Panc1 (cell line): ENCODE measurements at places on chromosomes 5 and 9.

DNA sequence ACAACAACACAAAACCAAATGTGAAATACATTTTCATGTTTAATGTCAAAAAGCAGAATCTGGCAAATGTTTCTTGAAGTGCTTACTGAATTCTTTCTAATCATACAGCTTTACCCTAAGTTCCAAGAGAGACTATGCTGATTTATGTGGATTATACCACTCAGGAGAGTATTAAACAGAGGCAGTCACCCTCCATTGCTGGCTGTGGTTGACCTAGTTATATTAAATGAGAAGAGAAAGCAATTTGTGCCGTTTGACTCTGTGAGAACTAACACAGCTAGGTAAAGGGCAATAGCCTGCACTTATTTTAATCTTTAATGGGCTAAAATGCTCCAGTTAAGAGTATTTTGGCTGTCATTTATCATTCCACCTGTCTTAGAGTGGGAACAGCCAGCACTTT, 62.6 kb downstream of the ELL2 start:
- no peak for DNase-seq
- no peak overlapping the region for H3K27ac ChIP-seq
- H3K36me3 ChIP-seq = peaks cover 14% of the 10 kb centered on the region; the same call in 1 of the 2 replicates
- H3K4me3 ChIP-seq = no peak overlapping the region
- H3K4me1 ChIP-seq = no peaks in the 10 kb centered on the region

DNA sequence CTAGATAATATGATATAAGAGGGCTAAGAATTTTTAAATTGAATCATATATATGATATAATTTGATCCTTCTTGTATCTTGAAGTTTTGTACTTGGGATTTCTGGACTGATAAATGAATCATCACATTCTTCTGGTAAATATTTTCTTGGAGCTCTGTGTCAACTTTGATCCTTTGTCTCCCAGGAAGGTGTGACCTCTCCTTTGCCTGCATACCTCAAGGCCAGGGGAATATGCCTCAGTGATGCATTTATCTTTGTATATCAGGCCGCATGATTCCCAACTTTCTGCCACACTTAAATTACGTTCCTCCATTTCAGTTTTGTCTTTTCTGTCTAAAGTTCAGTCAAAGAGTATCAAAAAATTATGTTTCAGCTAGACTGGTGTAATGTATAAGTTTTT, 101.2 kb downstream of the NLN start:
- H3K4me1 ChIP-seq = no peaks in the 10 kb centered on the region
- H3K27ac ChIP-seq = no peak overlapping the region
- DNase-seq = no peak
- no peak overlapping the region for H3K4me3 ChIP-seq
- no peaks in the 10 kb centered on the region for H3K27me3 ChIP-seq

- H3K27me3 ChIP-seq = no peaks in the 10 kb centered on the region
- no peaks in the 10 kb centered on the region for H3K4me1 ChIP-seq
- H3K36me3 ChIP-seq = no peaks in the 10 kb centered on the region
- H3K27ac ChIP-seq = no peak overlapping the region
- H3K4me3 ChIP-seq = no peak overlapping the region
These were observed 33.4 kb downstream of the WDR70 start for GRCh38 chr5:37412515-37412914.

DNA sequence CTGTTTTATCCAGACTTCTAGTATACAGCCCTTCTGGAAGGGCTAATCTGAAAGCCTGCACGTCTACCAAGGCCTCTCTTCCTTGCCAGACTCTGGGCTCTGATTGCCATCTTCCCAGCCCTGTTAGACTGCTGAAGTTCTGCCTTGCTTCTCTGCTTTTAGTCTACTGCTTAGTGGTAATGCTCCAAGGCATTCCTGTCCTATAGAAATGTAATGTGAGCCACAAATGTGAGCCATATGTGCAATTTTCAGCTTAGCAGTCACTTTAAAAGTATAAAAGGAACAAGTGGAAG, 32.1 kb downstream of the WNK2 start:
- no peak for DNase-seq
- no peak overlapping the region for H3K4me3 ChIP-seq
- no peaks in the 10 kb centered on the region for H3K27me3 ChIP-seq
- no peaks in the 10 kb centered on the region for H3K4me1 ChIP-seq

DNA sequence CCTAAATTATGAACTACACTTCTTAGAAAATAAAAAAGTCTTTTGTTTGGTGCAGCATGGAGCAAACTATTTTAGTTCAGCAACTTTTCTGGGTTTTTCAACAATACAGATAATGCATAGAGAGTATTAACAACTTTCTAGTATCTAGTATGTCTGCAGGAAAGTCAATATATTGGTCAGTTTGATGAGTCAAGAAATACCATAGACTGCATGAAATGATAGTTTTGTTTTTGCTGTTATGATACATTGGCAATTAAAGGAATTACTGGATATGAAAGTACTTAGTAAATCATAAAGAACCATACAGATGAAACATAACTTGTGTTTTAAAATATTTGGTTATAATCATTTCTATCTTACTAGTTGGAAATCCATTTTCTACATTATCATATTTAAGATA, 173.5 kb downstream of the GIN1 start:
- no peak overlapping the region for H3K4me3 ChIP-seq
- no peak overlapping the region for H3K27ac ChIP-seq
- no peaks in the 10 kb centered on the region for H3K27me3 ChIP-seq
- no peak for DNase-seq
- no peaks in the 10 kb centered on the region for H3K4me1 ChIP-seq
- peaks cover 2% of the 10 kb centered on the region for H3K36me3 ChIP-seq

DNA sequence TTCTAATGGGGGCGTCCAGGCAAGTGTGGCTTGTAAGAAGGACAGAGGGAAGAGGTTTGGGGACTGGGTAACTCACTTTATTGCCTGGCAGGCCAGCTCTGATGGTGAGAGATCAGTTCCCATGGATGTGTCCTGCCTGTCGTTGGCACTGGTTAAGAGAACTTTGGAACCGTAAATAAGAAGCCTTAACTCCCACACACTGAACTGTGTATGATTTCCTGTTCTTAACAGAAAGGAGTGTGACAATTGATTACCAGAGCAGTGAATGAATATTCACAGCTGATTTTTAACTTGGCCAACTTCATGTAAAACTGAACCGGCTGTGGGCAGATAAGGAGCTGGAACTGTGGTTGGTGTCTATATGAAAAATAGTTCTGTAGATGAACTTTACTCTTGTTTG, 63.2 kb downstream of the MEGF10 start:
- H3K4me3 ChIP-seq = no peak overlapping the region
- H3K4me1 ChIP-seq = no peaks in the 10 kb centered on the region
- DNase-seq = no peak
- H3K36me3 ChIP-seq = no peaks in the 10 kb centered on the region
- H3K27ac ChIP-seq = no peak overlapping the region
- no peaks in the 10 kb centered on the region for H3K27me3 ChIP-seq

- peaks cover 13% of the 10 kb centered on the region for H3K4me1 ChIP-seq
- H3K4me3 ChIP-seq = no peak overlapping the region
- no peaks in the 10 kb centered on the region for H3K27me3 ChIP-seq
- H3K36me3 ChIP-seq = no peaks in the 10 kb centered on the region
- H3K27ac ChIP-seq = no peak overlapping the region
These were observed 2.9 kb downstream of the BARX1 start for GRCh38 chr9:93952119-93952783.

DNA sequence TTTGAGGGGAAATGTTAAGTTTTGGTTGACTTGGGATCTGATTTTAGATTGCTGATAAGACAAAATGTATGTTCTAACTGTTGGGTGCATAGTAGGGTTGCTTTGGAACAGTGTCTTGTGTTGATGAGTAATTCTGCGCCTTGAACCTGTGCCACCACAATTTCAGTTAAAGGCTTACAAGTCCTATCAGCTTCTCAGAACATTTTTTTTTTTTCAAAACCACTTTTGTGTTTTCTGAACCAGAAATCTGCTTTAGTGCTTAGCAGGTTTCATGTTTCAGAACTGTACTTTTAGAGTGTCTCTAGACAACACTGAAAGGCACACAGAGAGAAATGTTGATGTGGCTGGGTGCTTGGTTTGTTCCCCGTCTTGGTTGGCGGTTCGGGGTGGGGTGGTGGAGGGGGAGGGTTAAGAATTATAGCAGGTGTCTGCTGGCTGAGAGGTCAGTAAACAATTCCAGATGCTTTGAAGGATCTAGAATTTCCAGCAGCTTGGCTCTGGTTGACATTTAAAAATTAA, 84.6 kb downstream of the ANKRD55 start:
- no peaks in the 10 kb centered on the region for H3K36me3 ChIP-seq
- H3K27me3 ChIP-seq = no peaks in the 10 kb centered on the region
- no peak overlapping the region for H3K27ac ChIP-seq
- no peak overlapping the region for H3K4me3 ChIP-seq
- no peak for DNase-seq

DNA sequence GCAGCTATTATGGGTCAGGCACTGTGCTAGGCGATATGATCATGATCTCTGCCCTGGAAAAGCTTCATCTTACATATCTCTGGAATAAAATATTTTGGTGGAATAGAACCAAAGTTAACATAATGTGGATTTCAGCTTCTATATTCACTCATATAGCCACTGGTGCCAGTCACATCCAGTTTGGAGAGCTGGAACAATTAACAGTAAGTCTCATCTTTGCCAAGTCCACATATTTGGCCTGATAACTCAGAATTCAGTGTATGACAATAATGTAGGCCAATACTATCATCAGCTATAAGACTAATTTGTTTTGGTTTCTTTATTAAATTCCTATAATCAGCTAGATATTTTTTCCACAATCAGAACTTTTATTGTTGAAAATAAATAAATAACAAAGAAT, 5.9 kb upstream of the FAM13B start:
- H3K27me3 ChIP-seq = no peaks in the 10 kb centered on the region
- H3K27ac ChIP-seq = no peak overlapping the region
- H3K4me1 ChIP-seq = peaks cover 8% of the 10 kb centered on the region; the same call in 1 of the 2 replicates
- H3K4me3 ChIP-seq = no peak overlapping the region
- no peaks in the 10 kb centered on the region for H3K36me3 ChIP-seq
- no peak for DNase-seq

DNA sequence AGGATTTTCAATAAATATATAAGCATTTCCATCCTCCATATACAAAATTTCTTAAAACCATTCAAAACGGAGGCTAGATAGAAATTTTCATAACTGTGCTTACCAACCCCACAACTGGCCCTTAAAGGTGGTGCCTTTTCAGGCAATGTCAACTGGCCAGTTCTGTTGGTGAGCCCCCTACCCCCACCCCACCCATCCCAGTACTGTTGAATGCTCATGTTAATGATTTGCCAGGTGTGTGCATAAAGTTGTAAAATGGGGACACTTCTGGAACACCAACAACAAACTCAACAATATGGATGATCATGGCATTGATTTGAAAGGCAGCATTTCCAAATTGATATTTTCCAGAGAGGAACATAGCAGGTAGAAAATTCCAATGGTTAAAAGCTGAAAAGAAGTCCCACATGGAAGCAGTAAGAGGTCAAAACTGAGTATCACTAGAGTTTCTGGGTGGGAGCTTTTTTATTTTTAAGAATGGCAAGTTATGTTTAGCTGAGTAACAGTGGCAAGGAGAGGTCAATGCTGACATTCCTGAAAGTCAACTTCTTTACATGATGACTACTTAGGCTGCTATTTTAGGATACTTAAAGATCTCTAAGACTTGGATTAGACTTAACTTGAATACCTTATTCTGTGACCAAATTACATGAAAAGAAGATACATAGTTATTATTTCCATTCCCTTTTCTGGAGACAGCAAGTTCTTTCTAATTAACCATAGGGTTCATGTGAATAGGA, 2.7 kb downstream of the LEAP2 start:
- no peak for DNase-seq
- no peaks in the 10 kb centered on the region for H3K27me3 ChIP-seq
- no peaks in the 10 kb centered on the region for H3K4me1 ChIP-seq
- H3K27ac ChIP-seq = no peak overlapping the region

GRCh38 chr9:85716031-85716877, 25.5 kb downstream of the AGTPBP1 start:
- H3K4me1 ChIP-seq = no peaks in the 10 kb centered on the region
- no peaks in the 10 kb centered on the region for H3K36me3 ChIP-seq
- DNase-seq = no peak
- no peak overlapping the region for H3K4me3 ChIP-seq
- H3K27me3 ChIP-seq = no peaks in the 10 kb centered on the region

DNA sequence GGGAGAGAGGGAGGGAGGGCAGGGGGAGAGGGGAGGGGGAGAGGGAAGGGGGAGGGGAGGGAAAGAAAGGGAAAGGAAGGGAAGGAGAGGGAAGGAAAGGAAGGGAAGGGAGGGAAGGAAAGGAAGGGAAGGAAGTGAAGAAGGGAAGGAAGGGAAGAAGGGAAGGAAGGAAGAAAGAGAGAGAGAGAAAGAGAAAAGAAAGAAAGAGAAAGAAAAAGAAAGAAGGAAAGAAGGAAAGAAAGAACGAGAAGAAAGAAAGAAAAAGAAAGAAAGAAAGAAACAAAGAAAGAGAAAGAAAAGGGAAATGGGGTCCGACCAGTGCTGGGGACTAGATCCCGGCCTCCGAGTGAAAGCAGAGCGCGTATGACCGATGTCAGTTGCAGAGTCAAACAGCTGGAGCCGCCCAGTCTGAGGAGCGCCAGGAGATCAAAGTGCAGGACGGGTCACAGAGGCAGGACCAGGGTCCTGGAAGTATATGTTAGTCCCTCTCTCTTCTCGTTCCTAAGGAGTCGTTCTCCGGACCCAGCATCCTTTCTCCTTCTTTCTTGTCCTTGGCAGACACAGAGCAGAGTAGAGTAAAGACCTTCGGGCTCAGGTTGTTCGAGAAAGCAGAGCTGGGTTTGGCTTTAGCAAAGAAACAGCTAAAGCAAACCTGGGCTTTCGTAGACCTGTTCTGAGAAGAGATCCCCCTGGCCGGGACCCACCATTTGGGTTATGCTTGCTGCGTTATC, 305.4 kb upstream of the MSX2 start:
- H3K27me3 ChIP-seq = no peaks in the 10 kb centered on the region
- peaks cover 8% of the 10 kb centered on the region; the same call in 1 of the 2 replicates for H3K4me1 ChIP-seq
- peak overlapping the region; percentile 31 for H3K4me3 ChIP-seq
- DNase-seq = no peak
- H3K27ac ChIP-seq = no peak overlapping the region
- no peaks in the 10 kb centered on the region for H3K36me3 ChIP-seq

DNA sequence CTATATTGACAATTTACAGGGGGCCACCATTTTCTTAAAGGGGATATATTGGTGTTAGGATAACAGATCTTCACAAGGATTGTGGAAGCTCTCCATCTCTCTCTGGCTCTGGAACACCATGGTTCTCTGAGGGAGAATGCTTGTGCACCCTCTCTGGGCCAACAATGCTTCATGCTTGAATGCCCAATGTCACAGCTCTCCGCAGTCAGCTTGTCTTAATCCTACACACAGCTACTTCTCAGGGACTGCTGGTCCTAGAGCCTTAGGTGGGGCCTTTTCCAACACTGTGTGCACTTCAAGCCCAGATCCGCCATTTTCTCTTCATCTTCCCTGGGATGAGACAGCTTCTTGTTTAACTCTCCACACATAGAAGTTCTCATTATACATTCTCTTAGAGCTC, 6.9 kb upstream of the PDLIM4 start:
- no peaks in the 10 kb centered on the region for H3K36me3 ChIP-seq
- H3K4me1 ChIP-seq = no peaks in the 10 kb centered on the region
- no peak overlapping the region for H3K4me3 ChIP-seq
- H3K27ac ChIP-seq = no peak overlapping the region

GRCh38 chr5:58628626-58629025, 45.8 kb downstream of the RAB3C start:
- no peak for DNase-seq
- H3K27me3 ChIP-seq = no peaks in the 10 kb centered on the region
- no peaks in the 10 kb centered on the region for H3K4me1 ChIP-seq
- H3K36me3 ChIP-seq = no peaks in the 10 kb centered on the region

GRCh38 chr9:105850852-105851500, 156.6 kb downstream of the TMEM38B start:
- no peaks in the 10 kb centered on the region for H3K4me1 ChIP-seq
- no peak overlapping the region for H3K4me3 ChIP-seq
- no peaks in the 10 kb centered on the region for H3K36me3 ChIP-seq
- no peak for DNase-seq
- H3K27ac ChIP-seq = no peak overlapping the region
- H3K27me3 ChIP-seq = no peaks in the 10 kb centered on the region
